CD8-positive, alpha-beta T cell (primary cell): ENCODE measurements at places on chromosomes 16 and 17.

- no peak for DNase-seq
Measured at GRCh38 chr17:71593078-71593477, 527.7 kb upstream of the SOX9 start.

- no peak for DNase-seq
Measured at GRCh38 chr16:3965781-3966582, 85.5 kb upstream of the CREBBP start.

- DNase-seq, result no peak
Measured at GRCh38 chr16:20868890-20869289, 31.3 kb downstream of the DCUN1D3 start.

GRCh38 chr17:42660692-42661345 lies 1.7 kb downstream of the TUBG2 start:
- no peak for DNase-seq

DNA sequence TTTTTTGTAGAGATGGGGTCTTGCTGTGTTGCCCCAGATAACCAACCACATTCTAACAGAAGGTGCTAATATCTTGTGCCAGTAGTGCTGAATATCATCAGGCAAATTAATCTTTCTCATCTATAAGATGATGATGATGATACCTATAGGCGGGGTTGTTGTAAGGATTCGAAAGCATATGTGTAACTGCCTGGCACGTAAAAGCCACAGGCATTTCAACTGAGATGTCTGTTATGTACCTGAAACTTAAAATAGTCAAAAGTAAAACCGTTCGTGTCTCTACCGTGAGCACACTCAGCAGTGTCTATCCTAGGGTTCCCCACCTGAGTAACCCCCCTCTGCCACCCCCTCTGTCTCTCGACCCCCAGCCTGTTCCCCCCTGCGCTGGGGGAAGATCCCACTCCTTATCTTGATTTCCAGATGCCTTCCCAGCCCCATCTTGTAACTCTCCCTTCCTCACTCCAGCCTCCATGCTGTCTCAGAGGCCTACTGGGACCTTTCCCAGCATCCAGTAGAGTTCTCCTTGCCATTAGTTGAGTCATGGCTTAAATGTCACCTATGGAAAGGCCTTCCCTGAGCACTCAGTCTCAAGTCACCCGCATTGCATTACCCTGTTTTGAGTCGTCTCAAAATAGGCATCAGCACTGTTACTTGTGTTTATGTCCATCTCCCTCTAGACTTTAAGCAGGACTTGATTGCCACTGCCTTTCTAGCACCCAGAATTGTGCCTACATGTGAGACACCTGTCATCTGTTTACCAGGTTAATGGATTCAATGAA lies 34.1 kb downstream of the CDRT15 start:
- DNase-seq, result no peak

DNA sequence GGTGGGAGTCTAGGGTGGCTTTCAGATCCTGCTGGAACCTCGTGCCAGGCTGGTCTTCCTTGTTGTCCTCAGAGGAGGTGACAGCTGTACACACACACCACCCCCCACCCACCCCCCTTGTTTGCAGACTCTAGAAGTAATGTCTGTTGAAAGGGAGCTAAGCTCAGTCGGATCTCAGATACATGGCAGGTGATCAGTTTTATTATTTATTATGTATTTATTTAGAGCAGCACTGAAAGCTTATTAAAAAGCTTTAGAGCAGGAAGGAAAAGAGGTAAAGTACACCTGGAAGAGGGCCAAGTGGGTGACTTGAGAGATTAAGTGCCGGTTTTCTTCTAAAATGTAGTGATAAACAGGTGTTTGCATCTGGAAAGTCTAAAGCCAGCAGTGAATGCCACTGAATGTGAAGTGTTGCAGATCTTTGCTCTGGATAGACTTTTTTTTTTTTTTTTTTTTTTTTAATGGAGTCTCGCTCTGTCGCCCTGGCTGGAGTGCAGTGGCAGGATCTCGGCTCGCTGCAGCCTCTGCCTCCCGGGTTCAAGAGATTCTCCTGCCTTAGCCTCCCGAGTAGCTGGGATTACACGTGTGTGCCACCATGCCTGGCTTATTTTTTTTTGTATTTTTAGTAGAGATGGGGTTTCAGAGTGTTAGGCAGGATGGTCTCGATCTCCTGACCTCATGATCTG lies 40.2 kb downstream of the FOXK2 start:
- DNase-seq, result no peak
